ENCODE measurements at places on chromosomes 1 and 21. TPM values are rescaled to one million over a fixed set of nuclear protein-coding genes. Genes with fewer than 3 reads are reported as not detected.

DNA sequence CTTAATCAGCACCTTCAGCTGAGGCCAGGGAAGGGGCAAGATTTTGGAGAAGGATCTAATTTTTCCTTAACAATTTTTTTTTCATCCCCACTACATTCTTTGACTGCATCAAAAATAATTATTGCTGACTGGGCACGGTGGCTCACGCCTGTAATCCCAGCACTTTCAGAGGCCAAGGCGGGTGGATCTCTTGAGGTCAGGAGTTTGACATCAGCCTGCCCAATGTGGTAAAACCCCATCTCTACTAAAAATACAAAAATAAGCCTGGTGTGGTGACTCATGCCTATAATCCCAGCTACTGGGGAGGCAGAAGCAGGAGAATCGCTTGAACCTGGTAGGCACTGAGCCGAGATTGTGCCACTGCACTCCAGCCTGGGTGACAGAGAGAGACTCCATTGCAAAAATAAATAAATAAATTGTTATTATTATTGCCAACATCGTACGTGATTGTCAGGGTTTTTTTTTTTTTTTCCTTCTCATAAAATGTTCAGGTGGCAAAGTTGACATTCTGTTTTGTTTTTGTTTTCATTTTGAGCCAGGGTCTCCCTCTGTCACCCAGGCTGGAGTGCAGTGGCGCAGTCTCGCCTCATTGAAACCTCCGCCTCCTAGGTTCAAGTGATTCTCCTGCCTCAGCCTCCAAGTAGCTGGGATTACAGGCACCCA lies 37.3 kb upstream of the MORC3 start:
- H3K4me3 ChIP-seq: no peak overlapping the region
- DNase-seq: no peak
- no peak overlapping the region for H3K27ac ChIP-seq
- H3K36me3 ChIP-seq: no peaks in the 10 kb centered on the region

- no peak overlapping the region for H3K27ac ChIP-seq
- H3K4me1 ChIP-seq: no peaks in the 10 kb centered on the region
- H3K36me3 ChIP-seq: no peaks in the 10 kb centered on the region
- no peak overlapping the region for H3K4me3 ChIP-seq
- no peaks in the 10 kb centered on the region for H3K27me3 ChIP-seq
- no peak for DNase-seq
Observed at GRCh38 chr1:151705753-151706463, 10.7 kb downstream of the CELF3 start.

DNA sequence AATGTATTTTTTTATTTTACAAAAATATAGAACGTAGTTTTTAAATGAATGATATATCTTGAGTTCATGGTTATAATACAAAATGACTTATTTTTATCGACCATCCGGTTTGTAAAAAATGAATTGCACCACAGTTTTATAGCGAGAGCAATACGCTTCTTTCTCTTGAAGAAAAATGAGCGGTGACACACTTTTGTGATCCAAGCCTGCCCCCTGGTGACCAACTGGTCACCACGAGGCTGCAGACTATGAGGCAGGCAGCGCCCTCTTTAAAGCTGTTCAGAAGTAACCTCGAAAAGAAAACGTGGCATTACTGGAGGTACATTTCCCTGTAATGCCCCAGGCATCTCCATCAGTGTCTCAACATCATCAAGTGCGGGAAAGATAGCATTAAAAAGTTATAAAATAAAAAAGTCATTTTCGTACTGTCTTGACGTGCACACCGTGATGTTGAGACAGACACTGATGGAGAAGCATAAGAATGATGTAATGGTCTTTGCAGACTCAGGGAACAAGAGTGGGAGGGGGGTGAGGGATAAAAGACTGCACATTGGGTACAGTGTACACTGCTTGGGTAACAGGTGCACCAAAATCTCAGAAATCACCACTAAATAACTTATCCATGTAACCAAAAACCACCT lies 734.2 kb upstream of the ADAMTS5 start:
- H3K36me3 ChIP-seq: no peaks in the 10 kb centered on the region
- H3K27me3 ChIP-seq: no peaks in the 10 kb centered on the region
- H3K27ac ChIP-seq: no peak overlapping the region
- peaks cover 5% of the 10 kb centered on the region for H3K4me1 ChIP-seq
- H3K4me3 ChIP-seq: no peak overlapping the region

DNA sequence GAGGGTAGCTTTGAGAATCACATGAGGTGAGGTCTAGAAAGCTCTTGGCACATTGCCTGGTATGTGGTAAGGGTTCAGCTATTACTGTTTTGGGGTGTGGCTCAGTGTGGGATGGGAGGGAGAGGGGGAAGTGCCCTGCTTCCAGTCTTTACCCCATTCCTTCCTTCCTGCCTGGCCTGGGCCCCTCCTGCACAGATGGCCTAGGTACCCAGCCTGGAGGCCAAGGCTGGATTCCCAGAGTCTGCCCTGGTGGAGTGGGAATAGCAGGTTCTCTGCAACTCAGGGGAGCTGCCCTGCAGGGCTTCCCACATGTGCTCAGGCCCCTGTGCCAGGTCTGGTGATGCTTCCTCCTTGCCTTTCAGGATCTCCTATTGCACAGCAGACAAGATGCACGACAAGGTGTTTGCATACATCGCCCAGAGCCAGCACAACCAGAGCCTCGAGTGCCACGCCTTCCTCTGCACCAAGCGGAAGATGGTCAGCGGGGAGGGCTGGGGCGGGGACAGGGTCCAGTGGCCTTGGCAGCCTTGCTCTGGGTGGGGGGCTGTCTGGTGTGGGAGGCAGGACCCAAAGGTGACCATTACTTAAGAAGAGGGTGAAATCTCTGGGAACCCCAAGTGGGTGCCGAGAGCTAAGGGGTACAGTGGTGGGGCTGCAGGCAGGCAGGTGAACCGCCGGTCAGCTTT lies 13.5 kb downstream of the LDLRAP1 start:
- no peak overlapping the region for H3K27ac ChIP-seq
- H3K4me1 ChIP-seq: no peaks in the 10 kb centered on the region

DNA sequence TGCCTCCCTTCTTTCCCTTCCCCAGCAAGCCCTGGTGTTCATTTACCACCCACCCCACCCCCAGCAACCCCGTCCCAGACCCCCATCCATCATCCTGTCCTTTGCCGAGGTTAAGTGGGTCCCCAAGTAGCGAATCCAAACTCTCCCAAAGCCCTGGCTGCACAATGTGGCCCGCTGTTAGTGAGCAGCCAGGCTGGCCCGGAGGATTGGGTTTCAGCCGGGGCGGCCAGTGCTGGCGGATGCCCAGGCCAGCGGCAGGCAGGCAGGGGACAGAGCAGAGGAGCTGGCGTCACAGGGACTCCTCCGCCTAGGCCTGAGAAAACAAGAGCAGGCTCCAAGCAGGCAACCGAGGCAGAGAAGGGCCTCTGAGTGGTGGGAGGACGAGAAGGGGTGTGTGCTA lies 61.4 kb downstream of the EPHB2 start:
- no peaks in the 10 kb centered on the region for H3K27me3 ChIP-seq
- no peak for DNase-seq
- no peak overlapping the region for H3K4me3 ChIP-seq
- no peaks in the 10 kb centered on the region for H3K36me3 ChIP-seq
- no peaks in the 10 kb centered on the region for H3K4me1 ChIP-seq
- H3K27ac ChIP-seq: no peak overlapping the region

- H3K36me3 ChIP-seq: no peaks in the 10 kb centered on the region
- no peak overlapping the region for H3K4me3 ChIP-seq
- H3K4me1 ChIP-seq: no peaks in the 10 kb centered on the region
- no peak for DNase-seq
- H3K27ac ChIP-seq: no peak overlapping the region
Observed at GRCh38 chr1:46479744-46480350, 9.8 kb upstream of the DMBX1 start.

SHISA4 gene
- total RNA-seq: 5.9 TPM

LCE2B gene
- not detected for total RNA-seq

LCE1A gene
- not detected for total RNA-seq
